ENCODE measurements at places on chromosomes 4 and X.

DNA sequence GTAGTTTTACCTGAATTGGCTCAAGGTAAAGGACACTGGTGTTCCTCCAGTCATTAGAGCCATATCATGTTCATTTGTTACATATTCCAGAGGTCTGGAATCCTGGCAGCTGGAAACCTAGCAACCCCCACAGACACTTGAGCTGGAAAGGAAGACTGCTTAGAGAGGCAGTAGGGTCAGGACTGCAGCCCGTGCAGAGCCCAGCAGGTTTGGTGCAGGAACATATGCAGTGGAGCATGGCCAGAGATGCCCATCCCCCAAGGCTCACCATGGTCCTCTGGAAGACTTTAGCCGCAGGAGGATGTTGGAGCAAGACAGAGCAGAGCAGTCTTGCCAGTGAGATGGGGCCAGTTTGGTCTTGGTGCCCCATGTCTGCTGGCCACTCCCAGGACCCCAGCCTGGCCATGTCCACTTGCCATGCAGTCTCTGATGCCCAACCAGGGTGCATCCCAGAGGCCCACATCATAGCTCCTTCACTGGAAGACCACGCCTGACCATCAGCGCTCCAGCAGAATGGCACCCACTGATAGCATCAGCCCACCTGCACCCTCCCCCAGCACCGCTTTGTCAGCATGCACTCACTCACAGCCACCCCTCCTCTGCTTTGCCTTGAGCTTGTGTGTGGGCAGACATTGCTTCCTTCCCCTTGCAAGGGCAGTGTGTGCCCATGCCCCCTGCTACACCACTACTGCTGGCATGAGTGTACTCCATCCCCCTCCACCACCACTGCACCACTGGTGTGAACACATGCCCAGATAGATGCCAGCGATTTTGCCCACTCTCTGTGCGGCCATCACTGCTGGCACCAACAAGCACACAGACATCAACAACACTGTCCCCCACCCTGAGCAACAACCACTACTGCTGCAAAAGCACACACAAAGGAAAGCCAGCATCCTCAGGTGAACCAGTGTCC, 190.3 kb upstream of the SPOCK3 start:
- no peak for DNase-seq

GRCh38 chr4:95215991-95216605, 332.7 kb downstream of the UNC5C start:
- DNase-seq: no peak

DNA sequence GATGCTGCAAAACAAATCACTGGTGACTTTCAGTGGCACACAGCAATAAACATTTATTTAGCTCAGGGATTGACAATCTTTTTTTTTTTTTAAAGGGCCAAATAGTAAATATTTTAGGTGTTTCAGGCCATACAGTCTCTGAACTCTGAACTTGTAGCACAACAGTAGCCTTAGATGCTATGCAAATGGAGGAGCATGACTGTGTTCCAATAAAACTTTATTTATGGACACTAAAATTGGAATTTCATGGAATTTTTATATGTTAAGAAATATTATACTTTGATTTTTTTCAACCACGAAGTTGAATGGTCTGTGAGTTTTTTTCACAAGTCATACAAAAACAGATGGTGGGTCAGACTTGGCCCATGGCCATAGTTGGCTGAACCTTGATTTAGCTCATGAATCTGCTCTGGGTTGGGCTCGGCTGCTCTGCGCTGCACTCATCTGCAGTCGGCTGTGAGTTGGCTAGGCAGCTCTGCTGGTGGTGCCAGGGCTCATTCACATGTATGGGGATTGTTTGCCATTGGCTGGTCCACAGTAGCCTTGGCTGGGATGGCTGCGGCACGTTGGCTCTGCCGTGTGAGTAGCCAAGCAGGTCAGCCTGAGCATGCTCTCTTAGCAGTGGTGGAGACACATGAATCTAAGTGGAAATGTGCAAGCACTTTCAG, 231.7 kb upstream of the PGRMC2 start:
- no peak for DNase-seq

GRCh38 chrX:50635817-50636365, 165.3 kb upstream of the DGKK start:
- DNase-seq: no peak

DNA sequence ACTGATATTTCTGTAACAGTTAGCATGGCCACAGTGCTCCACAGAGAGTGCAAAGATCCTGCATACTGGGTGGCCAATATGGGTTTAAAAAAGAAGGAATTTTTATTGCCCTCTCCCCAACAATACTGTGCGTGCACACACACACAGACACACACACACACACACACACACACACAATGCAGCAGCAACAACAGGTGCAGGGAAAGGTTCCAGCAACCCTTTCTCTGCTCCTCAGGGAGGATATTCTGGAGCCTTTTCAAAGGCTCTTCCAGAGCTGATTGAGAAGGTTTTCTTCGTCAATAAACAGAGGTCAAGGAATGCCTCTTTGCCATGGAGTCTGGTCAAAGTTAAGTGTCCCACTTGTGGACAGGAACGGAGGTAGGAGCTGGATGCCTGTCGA, 84.8 kb upstream of the ZFP42 start:
- no peak for DNase-seq

DNA sequence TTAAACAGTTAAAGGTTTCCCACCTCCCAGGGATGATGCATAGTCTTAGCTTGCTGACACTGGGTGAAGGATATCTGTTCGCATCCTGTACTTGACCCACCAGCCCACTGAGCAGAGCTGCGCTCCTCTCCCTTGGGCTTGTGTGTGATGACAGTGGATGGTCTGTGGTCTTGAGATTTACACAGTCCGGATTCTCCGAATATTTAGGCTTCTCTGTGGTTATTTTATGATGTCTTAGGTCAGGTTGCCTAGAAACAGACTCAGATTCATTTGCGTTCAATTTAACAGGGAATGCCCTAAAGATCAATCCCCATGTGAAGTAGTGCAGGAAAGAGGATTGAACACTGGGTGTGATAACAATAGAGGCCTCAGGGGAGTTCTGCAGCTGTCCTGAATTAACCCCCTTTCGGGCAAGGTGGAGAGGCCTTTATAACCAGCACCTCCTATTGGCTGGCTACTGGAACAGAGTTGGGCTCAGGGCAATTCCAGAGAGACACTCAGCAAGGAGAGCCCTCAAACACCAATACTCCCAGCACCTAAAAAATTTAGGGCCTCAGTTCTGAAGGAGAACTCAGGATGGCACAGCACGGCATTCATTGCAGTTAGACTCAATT, 653.2 kb upstream of the GALNT7 start:
- DNase-seq: no peak

- DNase-seq: no peak
These were observed 96.4 kb upstream of the PSAPL1 start for GRCh38 chr4:7530932-7531639.
